Kidney epithelial cell (primary cell): ENCODE measurements at places on chromosomes 6 and 20. TPM values are rescaled to one million over a fixed set of nuclear protein-coding genes. Genes with fewer than 3 reads are reported as not detected.
A peak's percentile ranks its signal among the peaks of the same experiment; 100 is the strongest.

MSH5 gene
- total RNA-seq, result 8.9 and 13.1 TPM in 2 replicates

DNA sequence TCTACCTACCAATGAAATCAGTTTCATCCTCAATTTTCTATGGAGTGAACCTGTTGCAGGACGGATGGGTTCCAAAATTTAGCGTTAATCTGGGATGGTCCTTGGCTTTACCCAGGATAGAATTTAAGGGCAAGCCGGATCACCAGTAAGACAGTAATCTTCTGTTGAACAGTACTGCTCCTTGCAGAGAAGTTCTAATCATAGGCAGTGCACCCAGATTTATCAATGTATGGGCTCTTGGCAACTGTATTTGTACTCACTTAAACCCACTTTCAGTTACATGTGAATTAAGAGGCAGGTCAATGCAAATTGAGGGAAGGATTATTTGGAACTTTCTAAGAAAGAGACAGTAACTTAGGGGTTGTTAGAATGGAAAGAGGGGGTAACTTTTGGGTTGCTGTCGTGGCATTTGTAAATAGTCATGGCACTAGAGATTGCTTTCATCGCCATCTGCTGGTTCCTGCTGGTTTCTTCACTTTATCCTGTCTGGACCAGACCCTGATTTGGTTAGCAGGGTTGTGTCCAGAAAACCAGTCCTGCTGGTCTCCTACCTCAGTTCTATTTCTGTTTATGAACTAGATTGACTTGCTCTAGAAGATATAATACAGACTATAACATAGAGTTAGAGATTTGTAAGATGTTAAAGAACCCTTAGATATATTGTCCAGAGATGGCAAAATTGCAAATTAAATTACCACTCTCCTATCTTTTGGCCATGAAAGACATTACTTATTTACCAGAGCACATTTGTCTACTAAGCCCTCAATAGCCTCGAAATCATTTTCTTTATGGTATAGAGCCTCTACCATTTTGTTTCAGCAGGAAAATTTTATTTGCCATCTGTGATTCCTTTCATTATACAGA, 646.3 kb downstream of the UTRN start:
- DNase-seq, result no peak

- peak; percentile 53 for DNase-seq
Measured at GRCh38 chr6:328136-328670, 35.9 kb downstream of the DUSP22 start.

DNA sequence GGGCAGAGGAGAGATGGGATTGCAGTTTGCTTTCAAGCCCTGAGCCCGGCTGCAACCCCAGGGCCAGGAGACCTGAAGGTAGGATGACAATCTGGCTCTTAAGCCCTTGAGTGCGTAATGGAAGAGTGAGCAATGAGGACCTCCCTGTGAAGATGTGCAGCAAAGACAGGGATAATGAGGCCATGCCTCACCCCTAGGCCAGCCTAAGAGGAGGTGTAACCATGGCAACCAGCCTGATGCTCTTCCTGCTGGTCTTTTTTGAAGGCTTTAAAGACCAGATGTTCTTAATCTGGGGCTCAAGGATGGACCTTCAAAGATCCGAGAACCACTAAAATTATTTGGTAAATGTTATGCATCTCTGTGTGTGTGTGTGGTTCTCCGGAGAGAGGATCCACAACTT, 8.2 kb downstream of the ARHGAP40 start:
- no peak for DNase-seq

DNA sequence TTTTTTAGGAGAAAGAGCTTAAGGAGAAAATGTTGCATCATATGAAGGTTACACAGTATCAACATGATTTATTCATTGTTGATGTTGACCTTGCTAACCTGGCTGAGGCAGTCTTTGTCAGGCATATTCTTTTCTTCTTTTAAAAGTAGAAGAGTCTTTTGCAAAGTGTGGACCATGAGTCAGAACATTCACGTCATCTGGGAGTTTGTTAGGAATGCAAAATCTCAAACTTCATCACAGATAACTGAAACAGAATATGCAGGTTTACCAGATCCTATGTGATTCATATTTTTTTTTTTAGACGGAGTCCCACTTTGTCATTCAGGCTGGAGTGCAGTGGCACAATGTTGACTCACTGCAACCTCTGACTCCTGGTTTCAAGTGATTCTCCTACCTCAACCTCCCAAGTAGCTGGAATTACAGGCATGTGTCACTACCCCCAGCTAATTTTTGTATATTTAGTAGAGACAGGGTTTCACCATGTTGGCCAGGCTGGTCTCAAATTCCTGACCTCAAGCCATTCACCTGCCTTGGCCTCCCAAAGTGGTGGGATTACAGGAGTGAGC, 530.4 kb upstream of the BTBD3 start:
- peak; percentile 42 for DNase-seq
